ENCODE measurements at places on chromosomes 2 and 18.

GRCh38 chr2:64112016-64112415 is 32.2 kb downstream of the PELI1 start:
- DNase-seq = no peak

- peak; percentile 74 for DNase-seq
Measured at GRCh38 chr2:241218131-241219029, 29.9 kb downstream of the ANO7 start.

- DNase-seq = peak; percentile 92
Measured at GRCh38 chr2:30447149-30448045, at the start of gene LCLAT1. TSS of gene LCLAT1 (plus strand) at chr2:30447246. CDS start at chr2:30525591, 78,345 bp downstream.

- peak; percentile 42 for DNase-seq
Measured at GRCh38 chr2:238449909-238450417, 23.2 kb downstream of the ASB1 start.

DNA sequence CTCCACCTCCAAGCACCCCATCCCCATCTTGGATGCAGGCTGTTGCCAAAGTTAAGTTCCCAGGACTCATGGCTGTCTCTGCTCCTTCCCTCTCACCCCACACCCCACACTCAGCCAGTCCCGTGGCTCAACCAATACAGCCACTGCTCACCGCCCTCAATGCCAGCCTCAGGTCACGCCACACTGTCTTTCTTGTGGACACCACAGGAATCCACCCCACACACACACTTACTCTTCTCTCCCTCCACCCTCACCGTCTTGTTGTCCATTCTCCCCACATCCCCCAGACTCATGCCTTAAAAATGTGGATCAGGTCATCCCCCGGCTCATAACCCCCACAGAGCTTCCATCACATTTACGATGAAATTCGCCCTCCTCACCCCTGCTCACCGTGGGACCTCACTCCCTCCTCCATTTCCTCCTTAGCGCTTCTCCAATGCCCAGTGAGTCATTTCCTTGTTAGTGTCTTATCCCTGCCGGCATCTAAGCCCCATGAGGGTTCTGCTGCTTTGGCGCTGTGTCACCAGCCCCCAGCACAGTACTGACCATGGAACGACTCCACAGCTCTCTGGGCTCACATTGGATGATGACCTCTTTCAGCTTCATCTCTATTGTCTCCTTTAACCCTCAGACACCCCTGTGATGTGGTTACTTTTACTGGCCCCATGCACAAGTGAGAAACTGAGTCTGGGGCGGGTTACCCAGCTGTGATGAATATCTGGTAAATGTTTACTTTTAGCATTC is 13.8 kb downstream of the MLPH start:
- no peak for DNase-seq

GRCh38 chr2:68236103-68236734 is 16.1 kb downstream of the PPP3R1 start:
- no peak for DNase-seq

DNA sequence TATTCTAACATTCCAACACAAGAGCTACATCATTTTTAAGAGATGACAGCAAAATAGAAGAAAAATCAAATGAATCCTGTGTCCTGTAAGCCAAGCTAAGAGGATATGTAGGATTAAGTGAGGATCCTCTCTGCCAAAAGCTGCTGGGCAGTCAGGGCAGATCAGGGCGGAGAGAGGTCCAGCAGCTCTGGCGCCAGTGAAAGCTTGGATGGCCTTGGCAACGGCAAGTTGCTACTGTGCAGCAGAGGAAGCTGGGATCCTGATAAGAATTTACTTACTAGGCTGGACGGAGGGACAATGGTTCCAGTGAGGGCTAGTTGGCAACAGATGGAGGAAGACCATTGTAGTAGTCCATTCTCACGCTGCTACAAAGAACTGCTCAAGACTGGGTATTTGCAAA is 391.5 kb downstream of the XIRP2 start:
- DNase-seq = no peak

- no peak for DNase-seq
Measured at GRCh38 chr2:235532307-235532706, 38.5 kb downstream of the AGAP1 start.

Measured in eye (tissue), 1 donor.